ENCODE measurements at places on chromosomes 2 and 18. TPM values are rescaled to one million over a fixed set of nuclear protein-coding genes. Genes with fewer than 3 reads are reported as not detected.

Gene MAPK4
- total RNA-seq = not detected

Gene SP140
- total RNA-seq = 0.56 TPM

Gene CFC1
- total RNA-seq = not detected

DNA sequence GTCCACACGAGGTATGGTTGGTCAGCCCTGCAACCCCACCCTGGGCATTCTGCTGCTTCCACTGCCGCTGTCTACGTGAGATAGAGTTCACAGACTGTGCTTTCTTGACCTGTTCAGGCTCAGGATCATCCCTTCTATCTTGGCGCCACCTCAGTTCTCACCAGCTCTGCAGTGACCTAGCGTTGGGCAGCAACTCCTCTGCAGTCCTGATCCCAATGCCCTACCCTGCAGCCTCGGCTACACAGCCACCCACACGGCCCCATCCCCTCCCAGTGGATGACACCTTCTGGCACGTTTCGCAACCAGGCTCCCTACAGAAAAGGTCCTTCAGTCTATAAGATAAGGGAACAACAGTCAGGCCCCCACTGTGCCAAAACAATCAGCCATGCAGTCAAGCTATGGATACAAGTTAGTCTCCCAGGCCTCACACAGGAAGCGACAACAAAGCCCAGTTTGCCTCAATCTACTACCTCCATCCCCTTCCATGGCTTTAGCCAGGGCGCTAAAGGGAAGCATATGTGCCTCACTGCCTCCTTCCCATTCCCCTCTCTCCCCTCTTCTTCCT, 317.9 kb upstream of the PKDCC start:
- no peak for DNase-seq
